ENCODE measurements at places on chromosomes 3 and 15. TPM values are rescaled to one million over a fixed set of nuclear protein-coding genes. Genes with fewer than 3 reads are reported as not detected.

Gene EAF1
- polyA plus RNA-seq: 19.7 TPM

Gene EXD1
- 0.07 TPM for polyA plus RNA-seq

DNA sequence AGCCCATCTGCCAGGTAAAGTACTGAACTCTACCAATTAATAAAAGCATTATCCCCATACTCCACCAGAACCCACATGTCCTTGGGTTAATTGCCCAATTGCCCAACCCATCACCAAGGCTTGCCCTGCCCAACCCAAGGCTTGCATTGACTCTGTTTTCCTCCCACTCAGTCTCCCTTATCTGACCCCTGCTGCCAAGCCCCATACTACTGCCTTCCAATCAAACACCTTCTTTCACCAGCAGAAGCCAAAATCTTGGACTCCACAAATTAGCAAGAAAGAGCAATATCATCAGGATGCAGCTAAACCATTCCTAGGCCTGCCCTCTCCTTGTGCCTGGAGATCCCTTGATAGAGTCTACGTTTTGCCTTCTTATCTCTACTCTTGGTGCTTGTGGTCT lies 602.9 kb downstream of the NTRK3 start:
- DNase-seq: no peak

DNA sequence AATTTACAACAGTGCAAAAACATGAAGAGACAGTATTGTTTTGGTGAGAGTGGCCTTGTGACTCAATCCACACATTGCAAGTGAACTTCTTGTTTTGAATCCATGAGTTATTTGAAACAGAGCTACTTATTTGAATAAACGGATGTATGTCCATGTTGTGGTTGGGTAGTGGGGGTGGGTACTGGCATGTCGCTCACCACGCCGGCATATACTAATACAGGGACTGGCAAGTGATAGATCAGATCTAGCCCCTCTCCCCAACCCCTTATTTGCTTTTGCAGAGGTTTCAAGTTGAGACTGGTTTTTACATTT lies 83.8 kb downstream of the EDEM1 start:
- DNase-seq: no peak

DNA sequence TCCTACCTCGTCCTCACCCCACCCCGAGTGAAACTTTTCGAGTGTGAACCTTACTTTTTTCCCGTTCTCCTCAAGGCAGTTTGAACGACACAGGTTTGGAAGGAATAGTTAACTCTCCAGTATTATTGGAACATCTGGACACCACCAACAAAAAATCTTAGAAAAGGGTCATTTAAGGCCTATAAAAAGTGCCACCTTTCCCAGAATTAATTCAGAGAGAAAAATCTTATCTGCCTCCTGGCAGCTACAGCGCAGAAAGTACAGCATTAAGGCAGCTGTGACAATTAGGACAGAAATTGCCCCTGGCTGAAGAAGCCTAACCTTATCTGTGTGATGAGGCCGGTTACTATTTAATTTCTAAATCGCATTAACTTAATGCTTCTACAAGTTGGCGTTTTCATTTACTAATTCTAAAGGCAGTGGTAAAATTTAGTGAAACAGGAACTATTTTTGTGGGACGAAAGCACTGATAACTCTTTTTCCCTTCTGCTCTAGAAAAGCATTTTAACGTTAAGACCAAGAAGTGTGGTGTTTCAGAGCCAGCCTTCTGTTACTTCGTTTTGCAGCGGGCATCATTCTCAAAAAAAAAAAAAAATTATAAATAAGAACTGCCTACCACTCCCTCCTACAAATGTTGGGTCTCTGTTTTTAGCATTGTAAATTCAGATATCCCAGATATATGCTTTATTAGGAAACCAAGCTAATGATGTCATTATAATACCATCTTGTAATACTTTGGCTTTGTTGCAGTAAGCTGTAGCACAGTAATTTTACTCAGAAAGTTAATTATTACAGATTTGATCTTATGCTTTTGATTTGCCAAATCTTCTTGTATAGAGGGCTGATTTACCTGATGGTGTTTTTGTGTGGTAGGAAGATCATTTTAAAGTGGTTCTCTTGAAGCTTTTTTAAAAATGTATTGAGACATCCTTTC lies 1.4 kb downstream of the ATP11B start:
- peak; percentile 22 for DNase-seq

GRCh38 chr3:150260398-150260710 lies 147.7 kb upstream of the TSC22D2 start:
- peak; percentile 72 for DNase-seq
